ENCODE measurements at places on chromosomes 11 and 22. TPM values are rescaled to one million over a fixed set of nuclear protein-coding genes. Genes with fewer than 3 reads are reported as not detected.

The MOGAT2 gene
- total RNA-seq: not detected

The CATSPER1 gene
- total RNA-seq: not detected

The FGF3 gene
- total RNA-seq: not detected

The ELMOD1 gene
- not detected for total RNA-seq

The PLEKHA7 gene
- total RNA-seq: 6.6 TPM

The MAP6 gene
- 0.07 TPM for total RNA-seq

The SSTR3 gene
- 0.24 TPM for total RNA-seq

The PNPLA3 gene
- total RNA-seq: not detected

The SLC15A3 gene
- 1.5 TPM for total RNA-seq

The B3GAT1 gene
- total RNA-seq: 0.44 TPM

The IFITM1 gene
- 75.9 TPM for total RNA-seq

The SMTNL1 gene
- not detected for total RNA-seq

The INSC gene
- not detected for total RNA-seq

The PHOX2A gene
- total RNA-seq: not detected

The HOATZ gene
- not detected for total RNA-seq

The KDM4D gene
- 1.6 TPM for total RNA-seq

The KRTAP5-6 gene
- not detected for total RNA-seq

The CNIH2 gene
- total RNA-seq: 2.7 TPM

The ACRV1 gene
- not detected for total RNA-seq

The FOLR3 gene
- not detected for total RNA-seq
